ENCODE measurements at places on chromosomes 5 and 9. TPM values are rescaled to one million over a fixed set of nuclear protein-coding genes. Genes with fewer than 3 reads are reported as not detected.

FAM78A gene
- 1.7 TPM for total RNA-seq

SPINK5 gene
- total RNA-seq, result not detected

CNTNAP3 gene
- 120 TPM for total RNA-seq

BRD3OS gene
- 28.4 TPM for total RNA-seq

C5orf58 gene
- not detected for total RNA-seq

PCDHGA4 gene
- 8.4 TPM for total RNA-seq

ARHGEF28 gene
- 6.7 TPM for total RNA-seq

DNA sequence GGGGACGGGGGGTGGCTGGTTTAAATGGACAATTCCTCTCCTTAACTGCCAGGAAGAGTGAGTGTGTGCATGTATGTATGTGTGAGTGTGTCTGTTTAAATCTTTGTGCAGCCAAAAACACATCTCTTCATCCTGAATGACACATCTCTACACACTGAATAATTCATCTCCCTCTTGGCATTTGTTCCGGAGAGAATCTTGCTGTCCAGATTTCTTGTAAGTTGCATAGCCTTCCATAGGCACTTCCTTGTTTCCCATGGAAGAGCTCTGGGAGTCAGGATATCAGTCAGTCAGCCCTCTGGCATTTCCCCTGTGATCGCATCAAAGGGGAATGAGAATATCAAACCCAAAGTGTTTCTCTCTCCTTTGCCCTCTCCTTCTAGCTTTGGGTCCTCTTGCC is 74.7 kb downstream of the WWC1 start:
- no peak for DNase-seq

GRCh38 chr5:178360222-178360925 is 127.8 kb upstream of the PHYKPL start:
- DNase-seq, result no peak

- no peak for DNase-seq
Observed at GRCh38 chr5:14142202-14142826, 828 bp upstream of the TRIO start.

DNA sequence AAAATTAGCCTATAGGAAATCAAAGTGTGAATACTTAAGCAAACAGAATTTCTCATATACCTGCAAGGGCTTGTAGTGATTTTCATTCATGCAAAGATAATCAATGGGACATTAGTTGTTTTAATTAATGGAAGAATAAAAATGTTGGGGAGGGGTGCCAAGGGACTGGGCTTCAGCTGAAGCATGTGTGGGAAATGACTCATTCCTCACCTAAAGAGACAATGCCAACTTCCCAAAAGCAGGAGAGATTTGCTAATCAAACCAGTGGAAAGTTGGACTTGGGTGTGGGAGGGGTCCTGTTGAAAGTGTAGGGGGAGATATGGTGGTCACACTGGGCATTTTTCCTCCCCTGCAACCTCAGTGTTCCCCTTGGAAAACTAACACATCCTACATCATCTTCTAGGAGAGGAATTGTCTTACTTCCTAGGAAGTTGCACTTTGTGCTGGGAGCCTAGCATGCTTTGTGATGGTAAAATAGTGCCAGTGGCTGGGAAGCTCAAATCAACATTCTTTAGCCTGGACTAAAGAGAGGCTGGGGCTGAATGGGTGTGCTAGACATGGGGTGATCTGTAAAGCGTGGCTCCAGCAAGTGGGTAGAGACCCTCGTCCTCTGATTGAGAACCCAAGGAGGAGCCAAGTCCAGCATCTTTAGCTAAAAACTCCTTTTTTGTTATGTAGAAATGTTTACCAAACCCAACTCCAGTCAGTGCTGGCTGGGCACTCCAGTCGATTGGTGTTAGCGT is 6.4 kb upstream of the LHX2 start:
- DNase-seq, result no peak

DNA sequence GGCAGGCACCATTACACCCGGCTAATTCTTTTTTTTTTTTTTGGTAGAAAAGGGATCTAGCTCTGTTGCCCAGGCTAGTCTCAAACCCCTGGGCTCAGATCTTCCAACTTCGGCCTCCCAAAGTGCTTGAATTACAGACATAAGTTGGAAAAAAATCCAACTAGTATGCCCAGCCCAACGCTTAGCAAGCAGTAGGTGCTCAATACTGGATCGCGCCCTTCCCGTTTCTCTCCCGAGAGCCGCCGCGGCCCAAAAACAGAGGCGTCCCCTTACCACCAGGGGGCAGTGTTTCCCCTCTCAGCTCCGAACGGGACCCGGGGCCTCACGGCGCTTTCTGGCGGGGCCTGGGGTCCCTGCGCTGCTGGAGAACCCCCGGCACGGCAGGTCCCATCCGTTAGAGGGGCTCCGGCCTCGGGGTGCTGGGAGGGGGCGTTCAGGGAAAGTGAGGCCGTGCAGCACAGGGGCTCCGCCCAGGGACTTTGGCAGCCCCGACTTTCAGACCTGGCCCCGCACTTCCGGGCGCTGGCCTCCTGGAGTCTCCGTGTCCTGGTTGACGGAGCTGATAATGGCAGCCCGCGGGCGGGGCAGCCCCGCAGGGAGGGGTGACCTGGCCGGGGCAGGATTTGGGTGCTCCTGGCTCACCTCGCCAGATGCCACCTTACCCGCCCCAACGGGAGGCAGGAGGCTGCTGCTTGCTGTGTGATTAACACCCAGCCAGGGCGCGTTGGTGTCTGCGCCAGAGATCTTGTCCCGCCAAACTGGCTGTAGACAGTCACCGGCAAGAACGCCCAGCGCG is 15.2 kb downstream of the PTGES start:
- DNase-seq, result peak; percentile 49

GRCh38 chr5:130289132-130290088 is 385.1 kb downstream of the CHSY3 start:
- no peak for DNase-seq

DNA sequence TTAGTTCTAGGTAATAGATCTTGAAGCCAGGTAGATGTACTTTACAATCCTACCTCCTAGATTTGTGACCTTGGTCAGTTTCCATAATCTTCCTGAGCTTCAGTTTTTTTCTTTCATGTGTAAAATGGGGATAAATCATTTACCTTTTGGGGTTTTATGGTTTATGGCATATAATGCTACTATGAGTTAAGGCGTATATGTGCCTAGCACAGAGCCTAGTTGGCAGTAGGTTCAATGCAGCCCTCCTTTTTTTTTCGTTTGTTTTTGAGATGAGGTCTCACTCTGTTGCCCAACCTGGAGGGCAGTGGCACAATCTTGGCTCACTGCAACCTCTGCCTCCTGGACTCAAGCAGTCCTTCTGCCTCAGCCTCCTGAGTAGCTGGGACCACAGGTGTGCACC is 28.8 kb downstream of the EGFLAM start:
- DNase-seq, result no peak

DNA sequence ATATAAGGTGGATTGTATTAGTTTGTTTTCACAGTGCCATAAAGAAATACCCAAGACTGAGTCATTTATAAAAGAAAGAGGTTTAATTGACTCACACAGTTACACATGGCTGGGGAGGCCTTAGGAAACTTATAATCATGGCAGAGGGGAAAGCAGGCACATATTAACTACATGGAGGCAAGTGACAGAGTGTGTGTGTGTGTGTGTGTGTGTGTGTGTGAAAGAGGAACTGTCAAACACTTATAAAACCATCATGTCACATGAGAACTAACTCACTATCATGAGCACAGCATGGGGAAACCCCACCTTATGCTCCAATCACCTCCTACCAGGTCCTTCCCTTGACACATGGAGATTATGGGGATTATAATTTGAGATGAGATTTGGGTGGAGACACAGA is 118.6 kb downstream of the SPEF2 start:
- DNase-seq, result no peak

- peak; percentile 71 for DNase-seq
Observed at GRCh38 chr5:133111299-133111698, 59.5 kb downstream of the HSPA4 start.

DNA sequence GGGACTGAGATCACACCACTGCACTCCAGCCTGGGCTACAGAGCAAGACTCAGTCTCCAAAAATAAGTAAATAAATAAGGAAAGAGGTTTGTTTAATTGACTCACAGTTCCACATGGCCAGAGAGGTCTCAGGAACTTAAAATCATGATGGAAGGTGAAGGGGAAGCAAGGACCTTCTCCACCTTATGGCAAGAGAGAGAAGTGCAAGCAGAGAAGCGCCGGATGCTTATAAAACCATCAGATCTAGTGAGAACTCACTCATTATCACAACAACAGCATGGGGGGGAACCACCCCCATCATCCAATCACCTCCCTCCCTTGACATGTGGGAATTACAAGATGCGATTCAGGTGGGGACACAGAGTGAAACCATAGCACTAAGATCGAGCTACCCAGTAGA is 22.8 kb upstream of the RGMB start:
- no peak for DNase-seq

DNA sequence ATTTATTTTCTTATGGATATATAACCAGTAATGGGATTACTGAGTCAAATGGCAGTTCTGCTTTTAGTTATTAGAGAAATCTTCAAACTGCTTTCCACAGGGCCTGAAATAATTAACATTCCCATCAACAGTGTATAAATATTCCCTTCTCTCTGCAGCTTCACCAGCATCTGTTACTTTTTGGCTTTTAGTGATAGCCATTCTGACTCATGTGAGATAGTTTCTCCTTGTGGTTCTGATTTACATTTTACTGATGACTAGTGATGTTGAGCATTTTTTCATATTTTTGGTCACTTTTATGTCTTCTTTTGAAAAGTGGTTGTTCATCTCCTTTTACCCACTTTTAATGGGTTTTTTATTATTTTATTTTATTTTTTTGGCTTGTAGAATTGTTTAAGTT is 1290.3 kb upstream of the CDH9 start:
- DNase-seq, result no peak

GRCh38 chr5:57839437-57840079 is 356.9 kb upstream of the ACTBL2 start:
- no peak for DNase-seq

GRCh38 chr5:12242950-12243888 is 339.0 kb upstream of the CTNND2 start:
- no peak for DNase-seq

DNA sequence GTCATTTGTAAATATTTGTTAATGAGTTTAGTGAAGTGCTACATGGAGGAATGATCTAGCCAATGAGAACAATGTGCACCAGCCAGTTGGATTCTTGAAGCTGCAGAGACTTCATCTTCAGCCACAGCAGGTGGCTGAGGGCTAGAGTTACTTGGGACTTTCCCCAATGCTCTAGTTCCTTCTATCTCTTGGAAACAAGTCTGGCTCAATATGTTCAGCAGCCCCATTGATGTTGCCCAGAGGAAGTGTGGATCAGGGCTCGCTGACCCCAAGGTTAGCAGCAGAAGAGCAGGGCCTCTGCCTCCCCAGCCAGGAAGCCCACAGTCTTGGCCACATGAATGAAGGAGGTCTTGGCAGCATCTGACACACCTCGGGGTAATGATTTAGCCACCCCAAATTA is 117.5 kb downstream of the SLC1A3 start:
- DNase-seq, result no peak

DNA sequence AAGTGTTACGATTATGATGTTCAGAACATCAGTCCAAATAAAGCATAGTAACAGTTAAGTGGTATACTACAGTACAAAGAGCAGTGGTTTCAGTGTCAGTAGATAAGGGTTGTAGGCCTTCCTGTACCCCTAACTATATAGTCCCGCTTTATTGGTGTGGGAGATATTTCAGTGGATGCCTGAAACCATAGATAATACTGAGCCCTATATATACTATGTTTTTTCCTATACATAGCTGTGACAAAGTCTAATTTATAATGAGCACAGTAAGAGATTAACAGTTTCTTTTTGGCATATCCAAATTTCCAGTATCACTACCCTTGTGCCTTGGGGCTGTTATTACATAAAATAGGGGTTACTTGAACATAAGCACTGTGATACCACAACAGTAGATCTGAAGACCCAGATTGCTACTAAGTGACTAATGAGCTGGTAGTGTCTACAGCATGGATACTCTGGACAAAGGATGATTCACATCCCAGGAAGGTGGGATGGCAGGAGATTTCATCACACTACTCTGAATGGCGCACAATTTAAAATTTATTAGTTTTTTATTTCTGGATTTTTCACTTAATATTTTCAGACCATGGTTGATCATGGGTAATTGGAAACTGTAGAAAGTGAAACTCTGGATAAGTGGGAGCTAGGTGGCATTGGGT is 119.3 kb downstream of the RPS23 start:
- no peak for DNase-seq

DNA sequence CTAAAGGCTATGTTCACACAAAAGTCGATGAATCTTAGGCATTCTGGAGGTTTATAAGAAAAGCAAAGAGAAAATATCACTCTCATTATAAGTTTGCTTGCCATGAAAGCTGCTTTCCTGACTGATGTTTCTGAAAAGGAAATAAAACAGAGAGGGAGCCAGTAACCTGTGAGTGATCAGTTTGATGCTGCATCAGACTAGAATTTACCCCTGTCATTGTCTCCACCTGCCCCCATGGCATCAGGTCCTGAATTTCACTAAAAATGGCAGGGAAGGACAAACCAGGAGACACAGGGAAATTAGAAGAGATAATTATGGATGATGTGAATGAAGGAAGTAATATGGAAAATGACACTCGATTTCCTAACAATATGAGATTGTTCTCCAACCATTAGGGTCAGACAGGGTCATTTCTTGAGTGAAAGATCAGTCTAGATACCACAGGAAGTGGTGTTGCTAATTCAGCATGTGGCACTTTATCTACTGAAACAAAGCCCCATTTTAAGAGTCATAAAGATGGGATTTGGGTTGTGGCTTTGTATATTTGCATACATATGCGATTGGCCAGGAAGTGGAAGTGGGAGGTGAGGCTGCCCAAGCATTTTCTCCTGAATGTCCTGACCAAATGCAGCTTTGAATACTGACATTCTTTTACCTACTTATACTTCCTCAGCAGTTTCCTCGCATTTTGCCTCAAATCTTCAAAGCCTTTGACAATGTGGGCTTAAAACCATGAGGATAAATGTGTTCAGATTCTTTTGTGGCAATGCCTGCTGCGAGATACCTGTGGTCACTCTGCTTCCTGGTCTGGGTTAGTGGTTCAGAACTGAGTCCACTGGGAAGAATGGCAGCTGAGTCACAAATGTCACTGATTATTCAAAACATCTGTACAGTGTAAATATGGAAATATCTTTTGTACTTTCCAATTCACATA is 29.7 kb downstream of the MEGF10 start:
- no peak for DNase-seq

- peak; percentile 32 for DNase-seq
Observed at GRCh38 chr9:15249981-15250380, 57.0 kb downstream of the TTC39B start.
